ENCODE measurements at places on chromosomes 16 and 17.

DNA sequence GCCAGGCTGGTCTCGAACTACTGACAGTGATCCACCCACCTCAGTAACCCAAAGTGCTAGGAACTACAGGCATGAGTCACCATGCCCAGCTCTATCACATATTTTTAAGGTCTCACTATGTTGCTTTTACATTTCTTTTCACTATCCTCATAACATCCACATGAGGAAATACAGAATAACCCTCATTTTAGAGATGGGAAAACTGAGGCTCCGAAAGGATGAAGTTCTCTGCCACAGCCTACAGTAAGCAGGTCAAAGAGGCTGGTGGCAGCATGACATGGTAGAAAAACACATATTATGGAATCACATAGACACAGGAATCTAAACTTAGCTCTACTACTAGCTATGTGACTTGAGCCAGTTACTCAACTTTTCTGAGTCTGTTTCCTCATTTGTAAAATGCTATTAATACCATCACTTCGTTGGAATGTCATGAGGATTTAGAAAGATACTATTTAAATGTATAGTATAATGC is 32.2 kb downstream of the APPBP2 start:
- DNase-seq, result no peak

DNA sequence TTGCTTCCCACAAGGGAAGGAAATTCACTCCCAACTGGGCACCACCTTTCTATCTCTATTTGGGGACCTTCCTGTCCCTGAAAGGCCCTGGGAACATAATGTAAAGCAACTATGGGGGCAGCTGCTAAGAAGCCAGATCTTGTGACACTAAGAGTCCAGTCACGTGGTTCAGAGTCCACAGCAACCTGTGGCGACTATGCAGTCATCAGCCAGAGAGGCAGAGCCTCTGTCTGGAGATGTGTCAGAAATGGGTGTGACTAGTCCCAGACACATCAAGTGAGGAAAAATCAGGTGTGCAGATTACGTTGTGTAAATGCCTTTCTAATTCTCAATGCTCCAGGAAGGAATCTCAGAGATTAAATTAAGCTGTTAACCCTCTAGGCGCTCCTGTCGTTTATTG is 26.6 kb upstream of the SKAP1 start:
- no peak for DNase-seq

- DNase-seq, result peak; percentile 84
Observed at GRCh38 chr16:1054660-1055556, 17.6 kb upstream of the SSTR5 start.

DNA sequence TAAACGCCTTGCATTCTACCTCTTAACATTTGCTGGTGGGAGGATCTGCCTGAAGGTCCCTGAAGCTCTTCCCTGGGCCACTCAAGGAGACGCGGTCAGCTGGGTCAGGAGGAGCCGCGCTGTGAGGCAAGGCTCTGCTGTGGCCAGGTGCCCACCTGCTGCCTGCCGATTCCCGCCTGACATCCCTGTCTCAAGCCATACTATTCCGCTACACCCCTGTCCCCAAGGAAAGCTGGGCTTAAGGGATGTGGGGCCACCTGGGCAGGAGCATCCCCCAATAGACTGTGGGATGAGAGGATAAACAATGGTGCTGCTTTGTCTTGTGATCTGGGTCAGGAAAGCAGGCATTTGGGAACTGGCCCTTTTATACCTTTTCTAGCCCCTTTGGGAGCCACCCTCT is 5.1 kb downstream of the TPPP3 start:
- no peak for DNase-seq

DNA sequence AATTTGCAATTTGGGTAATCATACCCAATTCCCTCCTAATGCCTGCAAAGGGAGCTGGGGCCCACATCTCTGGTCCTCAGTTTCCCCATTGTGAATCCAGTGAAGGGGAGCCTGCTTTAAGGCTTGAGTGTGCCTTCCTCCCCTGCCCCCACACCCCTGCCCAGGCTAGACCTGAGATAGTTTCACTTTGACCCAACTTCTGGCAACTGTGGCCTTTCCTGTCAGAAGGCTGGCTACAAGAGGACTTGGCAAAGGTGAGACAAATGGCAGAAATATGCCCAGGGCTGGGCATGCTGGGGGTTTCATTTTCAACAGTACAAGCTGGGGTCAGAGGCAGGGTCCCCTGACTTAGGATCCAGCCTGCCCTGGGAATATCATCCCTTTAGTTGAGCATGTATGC is 10.0 kb downstream of the SOCS1 start:
- no peak for DNase-seq

DNA sequence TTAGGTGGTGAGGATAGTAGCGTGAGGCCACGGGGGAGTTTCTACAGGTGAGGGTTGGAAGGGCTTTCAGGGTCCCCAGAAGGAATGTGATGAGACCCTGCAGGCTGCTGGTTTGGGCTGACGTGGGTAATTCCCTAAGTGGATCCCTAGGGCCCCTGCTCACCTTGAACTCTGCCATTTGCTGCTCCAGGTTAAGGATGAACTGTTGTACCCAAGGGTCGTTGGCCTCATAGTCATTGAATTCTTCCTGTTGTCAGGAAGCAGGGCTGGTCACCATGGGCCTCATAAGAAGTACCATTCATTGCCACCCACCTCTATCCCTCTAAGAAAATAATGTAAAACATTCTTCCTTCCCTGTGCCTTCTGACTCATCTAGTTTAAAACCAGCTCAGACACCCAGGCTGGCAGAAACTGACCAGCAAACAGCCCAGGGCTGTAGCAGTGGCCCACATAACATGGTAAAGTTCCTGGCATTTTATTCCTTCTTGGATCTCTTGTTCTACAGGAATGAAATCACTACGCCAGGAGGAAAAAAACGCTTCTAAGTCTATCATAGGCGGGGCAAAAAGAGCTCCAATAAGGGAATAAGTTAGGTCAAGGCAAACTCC is 27.6 kb downstream of the FCSK start:
- no peak for DNase-seq

- peak; percentile 76 for DNase-seq
Observed at GRCh38 chr17:2406903-2407790, 6.3 kb upstream of the MNT start.

DNA sequence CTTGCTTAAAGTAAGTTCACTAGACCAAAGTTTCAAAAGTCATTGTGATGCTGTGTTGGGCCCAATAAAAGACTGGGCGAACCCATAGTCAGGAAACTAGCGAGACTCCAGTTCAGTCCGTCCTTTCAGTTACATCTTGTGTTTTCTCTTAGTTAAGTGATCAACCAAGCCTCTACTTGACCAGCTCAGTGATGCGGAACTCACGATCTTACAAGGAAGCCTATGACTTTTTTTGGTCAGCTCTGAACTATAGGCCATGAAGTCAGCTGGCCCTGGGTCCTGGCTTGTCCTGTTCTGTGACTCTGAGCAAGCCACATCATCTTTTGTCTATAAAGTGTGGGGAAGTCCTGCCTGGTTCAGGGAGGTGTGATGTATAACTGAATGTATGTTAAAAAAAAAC is 21.7 kb upstream of the WSCD1 start:
- DNase-seq, result no peak

GRCh38 chr16:53458635-53459034 is 24.4 kb downstream of the RBL2 start:
- DNase-seq, result no peak

GRCh38 chr17:44345454-44346026 is 438 bp downstream of the GRN start:
- no peak for DNase-seq

- peak; percentile 48 for DNase-seq
Observed at GRCh38 chr16:3953728-3954410, 73.4 kb upstream of the CREBBP start.

DNA sequence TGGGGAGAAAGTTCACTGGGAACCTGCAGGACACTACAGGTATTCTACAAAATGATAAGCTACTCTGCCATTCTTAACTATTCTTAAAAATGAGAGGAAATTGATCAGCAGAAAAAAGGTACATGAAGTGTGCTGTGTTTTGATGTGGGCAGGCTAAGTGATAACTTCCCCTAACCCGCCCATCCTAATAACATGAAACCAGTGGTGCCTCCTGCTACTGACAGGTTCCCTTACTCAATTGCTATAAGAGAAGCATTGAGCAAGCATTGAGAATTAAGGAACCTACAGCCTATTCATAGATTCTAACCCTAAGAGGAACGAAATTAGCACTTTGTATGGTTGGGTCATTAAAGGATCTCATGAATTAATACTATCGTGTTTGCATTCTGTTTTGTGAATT is 18.9 kb downstream of the XYLT1 start:
- DNase-seq, result no peak

DNA sequence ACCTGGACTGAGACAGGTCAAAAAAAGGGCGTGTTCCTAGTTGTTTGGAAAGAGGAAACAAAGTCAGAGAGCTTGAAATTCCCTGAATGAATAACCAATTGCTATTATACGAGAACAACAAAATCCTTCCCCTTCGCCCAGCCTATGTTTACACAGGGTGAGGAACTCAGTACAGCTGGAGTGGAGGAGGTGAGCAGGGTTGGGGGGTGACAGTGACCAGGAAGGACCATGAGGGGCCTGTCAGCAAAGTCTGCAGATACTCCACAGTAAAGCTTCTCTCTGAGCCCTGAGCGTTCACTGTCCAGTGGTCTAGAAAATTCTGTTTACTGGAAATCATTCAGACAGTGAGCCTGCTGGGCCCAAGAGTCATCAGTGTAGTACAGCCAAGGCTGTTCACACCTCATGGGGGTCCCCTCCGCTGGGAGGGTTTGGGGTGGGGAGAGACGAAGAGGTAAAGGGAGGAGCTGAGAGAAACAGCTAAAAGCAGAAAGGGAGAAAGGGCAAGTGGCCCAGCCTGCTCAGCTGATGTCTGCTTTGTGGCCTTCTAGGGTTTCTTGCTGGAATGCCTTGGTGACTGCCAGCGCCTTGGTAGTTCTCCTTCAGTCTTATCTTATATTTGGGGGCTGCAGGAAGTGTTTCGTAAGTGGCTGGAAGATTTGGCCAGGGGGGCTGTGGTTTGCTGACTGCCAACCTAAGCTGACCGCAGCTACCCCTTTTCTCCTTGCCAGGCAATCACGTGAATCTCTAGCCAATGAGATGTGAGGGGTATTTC is 5.7 kb downstream of the DUSP3 start:
- no peak for DNase-seq

- no peak for DNase-seq
Observed at GRCh38 chr16:50293994-50294855, 27.9 kb downstream of the ADCY7 start.

DNA sequence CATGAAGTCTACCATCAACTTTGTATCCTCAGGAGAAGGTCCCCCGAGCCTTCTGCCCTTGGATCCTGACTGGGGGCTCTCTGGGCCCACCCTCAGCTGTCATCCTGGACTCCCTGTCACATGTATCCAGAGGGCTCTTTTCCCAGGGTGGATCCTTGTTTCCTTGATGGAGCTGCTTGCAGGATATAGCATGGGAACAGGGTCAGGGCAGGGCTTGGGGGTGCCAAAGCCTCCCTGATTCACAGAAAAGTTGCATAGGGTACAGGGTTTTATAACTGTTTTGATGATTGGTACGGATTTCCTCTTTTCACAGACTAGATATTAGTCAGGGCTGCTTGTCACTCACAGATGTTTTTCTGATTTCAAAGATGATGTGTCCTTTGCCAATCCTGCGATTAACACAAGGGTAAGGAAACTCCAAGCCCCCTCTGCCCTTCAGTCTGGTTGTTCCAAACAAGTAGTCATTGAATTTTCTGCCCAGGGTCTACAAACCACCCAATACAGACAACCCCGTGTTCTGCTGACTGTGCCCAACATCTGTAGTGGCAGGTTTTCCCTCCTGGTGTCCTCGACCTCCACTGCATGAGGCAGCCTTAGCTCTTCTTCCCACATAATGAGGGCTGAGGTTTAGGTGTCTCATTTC is 20.6 kb upstream of the SLC35G3 start:
- DNase-seq, result no peak

DNA sequence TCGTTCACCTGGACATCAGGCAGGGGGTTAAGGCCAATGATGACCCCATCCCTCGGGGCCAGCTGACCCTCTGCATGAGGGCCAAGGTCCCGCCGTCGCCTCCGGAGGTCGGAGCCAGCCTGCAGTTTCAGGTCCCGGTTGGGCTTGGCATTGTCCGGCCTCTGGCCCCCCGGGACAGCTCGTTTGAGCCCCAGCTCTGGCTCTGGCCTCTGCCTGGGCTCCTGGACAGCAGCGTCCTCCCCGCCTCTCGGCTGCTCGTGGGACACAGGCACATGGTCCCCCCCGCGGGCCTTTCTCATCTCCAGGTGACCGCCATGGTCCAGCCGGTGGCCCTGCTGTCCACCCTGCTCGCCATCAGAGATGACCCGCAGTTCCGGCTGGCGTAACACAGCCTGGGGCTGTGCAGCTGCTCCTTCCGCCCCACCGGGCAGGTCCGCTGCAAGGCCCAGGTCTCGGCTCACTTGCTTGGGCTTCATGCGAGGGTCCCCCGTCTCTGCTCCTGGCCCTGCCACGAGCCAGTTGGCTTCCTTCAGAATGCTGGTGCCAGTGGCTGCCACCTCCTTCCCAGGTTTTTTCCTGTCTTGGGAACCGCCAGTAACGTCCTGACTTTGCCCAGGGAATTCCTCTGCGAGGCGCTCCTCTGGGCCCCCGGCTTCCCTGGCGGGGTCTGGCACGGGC is 6.7 kb downstream of the NDUFAF8 start:
- no peak for DNase-seq

DNA sequence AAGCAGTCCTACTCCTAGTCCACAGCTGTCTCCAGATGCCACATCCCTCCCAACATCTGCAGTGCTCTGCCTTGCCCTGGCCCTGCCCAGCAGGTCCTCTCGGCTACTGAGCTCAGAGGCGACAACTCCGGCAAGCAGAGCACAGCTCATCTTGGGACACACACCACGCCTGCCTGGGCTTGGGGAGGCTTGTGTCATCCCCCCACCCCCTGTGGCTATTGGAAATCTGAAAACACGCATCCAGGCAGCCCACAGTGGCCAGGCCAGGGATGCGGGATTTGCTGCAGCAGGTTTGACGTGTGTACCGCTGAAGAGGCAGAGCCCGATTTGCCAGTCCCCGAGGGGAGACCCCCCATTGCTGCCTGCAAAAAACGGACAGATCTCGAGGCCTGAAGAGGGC is 25.4 kb downstream of the MXRA7 start:
- DNase-seq, result no peak

DNA sequence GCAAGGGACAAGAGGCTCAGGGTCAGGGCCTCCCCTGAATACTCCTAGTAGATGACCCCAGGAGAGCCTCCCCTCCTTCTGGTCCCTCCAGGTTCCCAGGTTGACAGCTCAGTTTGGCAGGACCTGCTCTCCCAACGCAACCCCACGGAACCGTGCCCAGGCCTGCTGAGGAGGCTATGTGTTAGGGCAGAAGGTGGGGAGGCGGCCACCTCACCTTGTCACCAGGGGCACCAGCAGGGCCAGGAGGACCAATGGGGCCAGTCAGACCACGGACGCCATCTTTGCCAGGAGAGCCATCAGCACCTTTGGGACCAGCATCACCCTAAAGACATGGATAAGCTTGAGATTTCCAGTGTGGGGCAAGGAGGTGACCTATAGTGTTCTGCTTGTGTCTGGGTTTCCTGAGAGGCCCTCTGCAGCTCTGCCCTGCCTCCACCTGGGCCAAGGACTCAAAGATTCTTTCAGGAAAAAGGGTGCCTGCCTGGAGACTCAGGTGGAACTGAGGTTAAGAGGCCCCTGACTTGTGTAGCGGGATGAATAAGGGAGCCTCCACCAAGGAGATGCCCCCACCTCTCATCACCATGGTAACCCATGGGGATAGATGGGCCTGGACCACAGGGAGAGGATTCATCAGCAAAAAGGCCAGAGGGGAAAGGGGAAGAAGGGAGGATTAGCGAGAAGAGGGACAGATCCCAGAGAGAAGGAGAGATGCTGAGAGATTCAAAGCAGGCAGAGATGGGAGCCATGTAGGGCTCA is 10.7 kb downstream of the COL1A1 start:
- DNase-seq, result no peak

All from sciatic nerve (tissue), 2 donors.